ENCODE measurements at places on chromosomes 16 and 17.

GRCh38 chr16:54847207-54847606 is 83.5 kb upstream of the IRX5 start:
- H3K27ac ChIP-seq, result no peak overlapping the region
- no peaks in the 10 kb centered on the region for H3K27me3 ChIP-seq
- no peaks in the 10 kb centered on the region for H3K36me3 ChIP-seq

- H3K4me1 ChIP-seq, result no peaks in the 10 kb centered on the region
- DNase-seq, result no peak
- no peak overlapping the region for H3K4me3 ChIP-seq
- no peaks in the 10 kb centered on the region for H3K36me3 ChIP-seq
Observed at GRCh38 chr17:65754081-65754480, 192.6 kb upstream of the AXIN2 start.

GRCh38 chr16:30678586-30678970 is 20.3 kb downstream of the FBRS start:
- no peak overlapping the region for H3K4me3 ChIP-seq
- H3K27ac ChIP-seq, result no peak overlapping the region
- no peaks in the 10 kb centered on the region for H3K4me1 ChIP-seq

DNA sequence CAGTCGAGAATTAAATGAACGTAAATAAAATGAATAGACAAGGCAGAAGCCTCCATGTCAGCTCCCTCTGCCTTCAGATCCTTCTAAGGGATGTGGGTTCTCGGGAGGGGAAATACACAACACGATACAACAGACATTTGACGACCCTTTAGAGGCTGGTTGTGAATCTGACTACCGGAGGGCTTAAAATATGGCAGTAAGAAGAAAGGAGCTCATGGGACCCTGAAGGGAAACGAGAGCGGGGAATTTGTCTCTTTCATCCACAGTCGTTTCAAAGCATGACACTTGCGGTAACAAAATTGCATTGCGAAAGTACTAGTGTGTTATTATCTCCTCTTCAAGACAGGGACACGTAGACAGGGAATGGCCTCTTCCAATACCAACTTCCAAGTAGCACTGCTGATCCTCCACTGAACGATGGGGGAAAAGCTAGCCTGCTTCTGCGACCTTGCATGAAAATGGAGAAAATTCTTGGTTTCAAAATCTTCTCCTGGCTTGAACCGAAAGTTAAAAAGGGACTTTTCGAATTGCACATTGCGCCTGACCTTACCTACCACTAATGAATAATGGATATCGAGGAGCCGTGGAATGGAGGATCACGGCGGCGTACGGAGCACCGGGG is 1.2 kb upstream of the TNRC6C start:
- no peaks in the 10 kb centered on the region for H3K36me3 ChIP-seq
- H3K4me3 ChIP-seq, result peak overlapping the region; percentile 49
- peaks cover 27% of the 10 kb centered on the region for H3K27me3 ChIP-seq
- H3K4me1 ChIP-seq, result peaks cover 5% of the 10 kb centered on the region
- peak; percentile 29 for DNase-seq

- no peaks in the 10 kb centered on the region for H3K27me3 ChIP-seq
- H3K4me1 ChIP-seq, result peaks cover 2% of the 10 kb centered on the region
- no peak overlapping the region for H3K4me3 ChIP-seq
- DNase-seq, result no peak
- no peak overlapping the region for H3K27ac ChIP-seq
- no peaks in the 10 kb centered on the region for H3K36me3 ChIP-seq
Observed at GRCh38 chr17:48326310-48326709, 103.7 kb downstream of the SKAP1 start.

DNA sequence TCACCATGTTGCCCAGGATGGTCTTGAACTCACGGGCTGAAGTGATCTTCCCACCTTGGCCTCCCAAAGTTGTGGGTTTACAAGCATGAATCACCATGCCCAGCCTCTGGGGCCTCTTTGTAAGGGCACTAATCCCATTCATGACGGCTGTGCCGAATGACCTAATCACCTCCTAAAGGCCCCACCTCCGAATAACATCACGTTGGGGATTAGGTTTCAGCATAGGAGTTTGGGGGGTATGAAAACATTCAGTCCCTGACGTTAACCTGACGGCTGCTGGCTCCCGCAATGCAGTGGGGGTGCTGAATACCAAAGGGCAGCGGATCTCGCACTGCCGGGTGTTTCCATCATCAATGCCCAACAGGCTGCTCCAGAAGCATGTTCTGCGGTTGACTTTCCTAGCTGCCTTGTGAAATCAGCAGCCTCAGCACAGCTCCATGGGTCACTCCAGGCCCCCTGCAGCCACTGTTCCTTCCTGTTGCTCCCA is 120.8 kb upstream of the SEC14L1 start:
- no peak overlapping the region for H3K27ac ChIP-seq
- H3K4me1 ChIP-seq, result no peaks in the 10 kb centered on the region
- peak; percentile 60 for DNase-seq
- H3K36me3 ChIP-seq, result no peaks in the 10 kb centered on the region
- H3K27me3 ChIP-seq, result no peaks in the 10 kb centered on the region

- peaks cover 8% of the 10 kb centered on the region for H3K36me3 ChIP-seq
- H3K27me3 ChIP-seq, result no peaks in the 10 kb centered on the region
- no peak for DNase-seq
- H3K4me3 ChIP-seq, result no peak overlapping the region
Observed at GRCh38 chr17:2435862-2436261, 35.0 kb upstream of the MNT start.

DNA sequence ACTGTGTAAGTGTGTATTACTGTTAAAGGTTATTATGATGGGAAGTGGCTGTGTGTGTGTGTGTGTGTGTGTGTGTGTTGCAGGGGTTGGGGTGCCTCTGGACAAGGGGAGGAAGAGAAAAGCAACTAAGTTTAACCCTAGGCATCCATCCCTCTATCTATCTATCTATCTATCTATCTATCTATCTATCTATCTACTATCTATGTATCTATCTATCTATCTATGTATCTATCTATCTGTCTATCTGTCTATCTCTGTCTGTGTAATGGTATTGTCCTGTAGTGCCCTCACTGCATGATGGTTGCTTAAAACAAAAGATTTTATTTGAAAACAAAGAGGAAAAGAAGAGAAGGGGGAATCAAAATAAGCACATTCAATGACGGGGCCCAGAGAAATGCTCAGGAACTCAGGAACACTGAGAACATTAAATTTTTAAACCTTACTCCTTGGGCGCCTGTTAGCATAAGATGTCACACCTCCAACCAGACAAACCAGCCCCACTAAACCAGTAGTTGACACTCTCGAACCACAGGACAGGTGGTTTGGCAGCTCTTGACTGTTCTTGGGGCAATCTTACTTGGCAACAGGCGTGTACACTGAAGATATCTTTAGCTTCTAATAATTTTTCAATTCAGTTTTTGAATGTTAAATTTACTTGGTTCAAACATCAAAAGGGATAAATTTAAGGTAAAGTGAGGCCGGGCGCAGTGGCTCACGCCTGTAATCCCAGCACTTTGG is 5.1 kb upstream of the RPL26 start:
- no peak for DNase-seq
- no peaks in the 10 kb centered on the region for H3K36me3 ChIP-seq
- H3K27ac ChIP-seq, result no peak overlapping the region
- H3K27me3 ChIP-seq, result no peaks in the 10 kb centered on the region
- H3K4me1 ChIP-seq, result peaks cover 13% of the 10 kb centered on the region

GRCh38 chr17:20852239-20852989 is 190.4 kb downstream of the USP22 start:
- peaks cover 2% of the 10 kb centered on the region for H3K4me1 ChIP-seq
- no peaks in the 10 kb centered on the region for H3K27me3 ChIP-seq
- H3K27ac ChIP-seq, result peak overlapping the region; percentile 27
- no peaks in the 10 kb centered on the region for H3K36me3 ChIP-seq

GRCh38 chr17:73224237-73224636 is 31.4 kb downstream of the COG1 start:
- H3K4me1 ChIP-seq, result peaks cover 6% of the 10 kb centered on the region
- H3K4me3 ChIP-seq, result no peak overlapping the region
- DNase-seq, result no peak
- no peaks in the 10 kb centered on the region for H3K27me3 ChIP-seq
- no peaks in the 10 kb centered on the region for H3K36me3 ChIP-seq

DNA sequence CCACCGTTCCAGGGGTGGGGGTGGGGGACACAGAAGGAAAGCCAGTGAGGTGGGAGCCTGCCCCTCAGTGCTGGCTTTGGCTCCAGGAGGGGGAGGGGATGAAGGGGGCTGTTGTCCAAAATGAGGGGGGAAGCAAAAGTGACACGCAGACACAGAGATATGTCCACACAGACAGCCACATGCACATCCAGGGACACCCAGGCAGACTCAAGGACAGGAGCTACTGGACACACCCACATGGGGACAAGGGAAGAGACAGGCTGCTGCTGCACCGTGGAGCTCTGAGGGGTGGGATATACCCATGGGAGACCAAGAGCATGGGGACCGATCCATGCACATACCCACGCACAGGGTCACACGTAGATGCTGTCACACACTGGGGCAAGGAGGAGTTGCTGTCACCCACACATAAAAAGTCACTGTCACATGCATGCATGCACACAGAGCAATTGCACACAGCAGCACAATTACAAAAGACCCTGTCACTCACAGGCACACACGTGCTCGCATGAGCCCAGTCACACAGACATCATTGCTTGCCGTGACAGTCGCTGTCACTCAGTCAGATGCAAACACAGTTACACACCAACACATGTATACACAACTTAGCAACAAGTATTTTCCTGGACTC is 1.3 kb downstream of the THRA start:
- peaks cover 2% of the 10 kb centered on the region for H3K4me1 ChIP-seq
- H3K36me3 ChIP-seq, result no peaks in the 10 kb centered on the region
- H3K4me3 ChIP-seq, result no peak overlapping the region
- H3K27me3 ChIP-seq, result no peaks in the 10 kb centered on the region
- no peak overlapping the region for H3K27ac ChIP-seq
- no peak for DNase-seq

- no peak overlapping the region for H3K4me3 ChIP-seq
- H3K27me3 ChIP-seq, result no peaks in the 10 kb centered on the region
- DNase-seq, result no peak
Observed at GRCh38 chr16:3681206-3681605, 26.7 kb downstream of the DNASE1 start.

GRCh38 chr16:17397499-17397891 is 73.3 kb downstream of the XYLT1 start:
- DNase-seq, result no peak
- no peaks in the 10 kb centered on the region for H3K27me3 ChIP-seq
- no peaks in the 10 kb centered on the region for H3K36me3 ChIP-seq
- peaks cover 7% of the 10 kb centered on the region for H3K4me1 ChIP-seq

- H3K4me1 ChIP-seq, result no peaks in the 10 kb centered on the region
- no peaks in the 10 kb centered on the region for H3K27me3 ChIP-seq
- no peaks in the 10 kb centered on the region for H3K36me3 ChIP-seq
- H3K27ac ChIP-seq, result no peak overlapping the region
Observed at GRCh38 chr16:80656711-80657150, 115.9 kb downstream of the DYNLRB2 start.

Data from mesendoderm (in vitro differentiated cells).